ENCODE measurements at places on chromosomes 2 and 18.

- no peak for DNase-seq
These were observed 102.7 kb downstream of the MAP2 start for GRCh38 chr2:209526561-209526960.

GRCh38 chr2:84717302-84717701 is 163.6 kb downstream of the TRABD2A start:
- DNase-seq, result no peak

DNA sequence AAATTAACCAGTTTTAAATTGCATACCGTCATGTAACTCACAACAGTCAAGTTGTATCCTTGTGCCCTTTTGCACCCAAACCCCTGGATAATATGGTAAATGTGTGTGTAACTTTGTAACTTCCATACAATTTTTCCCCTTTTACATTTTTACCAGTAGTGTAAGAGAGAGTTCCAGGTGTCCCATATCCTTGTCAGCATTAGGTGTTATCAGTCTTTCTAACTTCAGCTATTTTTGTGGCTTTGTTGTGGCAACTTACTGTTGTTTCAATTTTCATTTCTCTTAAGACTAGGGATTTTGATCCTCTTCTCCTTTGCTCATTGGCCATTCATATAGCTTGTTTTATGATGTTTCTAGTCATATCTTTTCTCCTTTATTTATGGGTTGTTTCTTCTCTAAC is 94.6 kb downstream of the LCLAT1 start:
- DNase-seq, result no peak

DNA sequence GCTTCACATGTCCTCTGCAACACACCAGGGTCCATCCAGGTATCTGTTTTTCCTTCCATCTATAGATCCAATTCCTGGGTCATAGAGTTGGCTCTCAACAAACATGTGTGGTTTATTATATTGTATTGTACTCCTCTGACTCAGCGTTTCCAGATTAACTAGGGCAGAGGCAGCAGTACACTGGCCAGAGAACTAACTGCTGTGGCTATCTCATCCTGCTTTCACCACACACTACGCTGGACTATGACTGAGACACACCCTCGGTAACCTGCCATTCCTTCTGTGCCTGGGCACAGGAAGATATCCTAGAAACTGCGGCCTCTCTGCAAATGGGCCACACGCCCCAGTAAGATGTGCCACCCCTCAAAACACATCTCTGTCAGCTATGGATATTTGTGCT is 159.8 kb upstream of the STK17B start:
- no peak for DNase-seq

GRCh38 chr2:107303964-107304363 is 418.0 kb upstream of the ST6GAL2 start:
- DNase-seq, result no peak

- DNase-seq, result no peak
These were observed 465.1 kb downstream of the LPIN1 start for GRCh38 chr2:12211326-12212175.
